ENCODE measurements at places on chromosomes 6 and 20.

GRCh38 chr6:146300521-146300920 is 243.1 kb upstream of the RAB32 start:
- DNase-seq: no peak

GRCh38 chr6:111228094-111228493 is 140.8 kb downstream of the SLC16A10 start:
- peak; percentile 8 for DNase-seq

GRCh38 chr20:54345301-54345724 is 130.1 kb upstream of the DOK5 start:
- DNase-seq: peak; percentile 36

DNA sequence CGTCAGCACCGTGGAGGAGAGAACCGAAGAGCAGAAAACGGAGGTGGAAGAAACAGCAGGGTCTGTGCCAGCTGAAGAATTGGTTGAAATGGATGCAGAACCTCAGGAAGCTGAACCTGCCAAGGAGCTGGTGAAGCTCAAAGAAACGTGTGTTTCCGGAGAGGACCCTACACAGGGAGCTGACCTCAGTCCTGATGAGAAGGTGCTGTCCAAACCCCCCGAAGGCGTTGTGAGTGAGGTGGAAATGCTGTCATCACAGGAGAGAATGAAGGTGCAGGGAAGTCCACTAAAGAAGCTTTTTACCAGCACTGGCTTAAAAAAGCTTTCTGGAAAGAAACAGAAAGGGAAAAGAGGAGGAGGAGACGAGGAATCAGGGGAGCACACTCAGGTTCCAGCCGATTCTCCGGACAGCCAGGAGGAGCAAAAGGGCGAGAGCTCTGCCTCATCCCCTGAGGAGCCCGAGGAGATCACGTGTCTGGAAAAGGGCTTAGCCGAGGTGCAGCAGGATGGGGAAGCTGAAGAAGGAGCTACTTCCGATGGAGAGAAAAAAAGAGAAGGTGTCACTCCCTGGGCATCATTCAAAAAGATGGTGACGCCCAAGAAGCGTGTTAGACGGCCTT is 41.6 kb downstream of the ZBTB2 start:
- DNase-seq: no peak

DNA sequence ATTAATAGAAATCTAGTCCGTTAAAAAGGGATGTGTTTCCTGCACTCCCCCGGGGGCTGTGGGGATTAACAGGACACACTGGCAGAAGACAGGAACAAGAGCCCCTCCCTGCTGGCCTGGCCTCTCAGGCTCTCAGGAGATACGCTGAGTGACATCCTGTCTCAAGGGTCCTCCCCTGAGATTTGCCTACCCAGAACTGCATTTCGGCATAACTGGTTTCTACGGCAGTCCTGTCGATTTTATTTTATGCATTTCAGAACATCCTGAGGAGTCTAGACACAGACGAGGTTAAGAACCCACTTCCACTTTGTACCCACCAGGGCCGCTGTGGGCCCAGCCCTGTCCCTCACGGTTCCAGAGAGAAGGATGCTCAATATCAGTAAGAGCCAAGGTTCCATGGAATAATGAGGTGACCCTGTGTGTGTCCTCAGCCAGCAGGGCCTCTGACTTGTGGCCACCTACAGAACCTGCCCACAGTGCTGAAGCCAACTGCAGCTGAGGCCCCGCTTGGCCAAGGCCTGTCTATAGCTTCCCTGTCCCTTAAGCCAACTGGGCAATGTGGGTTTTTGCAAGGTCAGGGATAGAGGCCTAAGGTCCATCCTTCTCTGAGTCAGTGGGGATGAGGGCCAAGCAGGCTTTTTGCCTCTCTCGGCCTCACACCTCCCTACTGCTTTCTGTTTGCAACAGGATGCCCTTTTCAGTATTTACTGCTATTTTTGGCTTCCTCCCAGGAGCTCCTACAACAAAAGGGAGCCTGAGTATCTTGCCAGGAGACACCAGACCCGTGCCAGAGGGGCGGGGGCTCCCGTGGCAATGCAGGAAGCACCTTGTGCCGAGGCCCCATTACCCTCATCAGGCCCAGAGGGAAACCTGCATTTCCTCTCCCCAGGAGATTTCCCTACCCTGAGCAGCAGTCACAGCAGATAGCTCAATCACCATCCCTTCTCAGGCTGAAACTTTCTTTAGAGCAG is 14.7 kb downstream of the UQCC2 start:
- no peak for DNase-seq

DNA sequence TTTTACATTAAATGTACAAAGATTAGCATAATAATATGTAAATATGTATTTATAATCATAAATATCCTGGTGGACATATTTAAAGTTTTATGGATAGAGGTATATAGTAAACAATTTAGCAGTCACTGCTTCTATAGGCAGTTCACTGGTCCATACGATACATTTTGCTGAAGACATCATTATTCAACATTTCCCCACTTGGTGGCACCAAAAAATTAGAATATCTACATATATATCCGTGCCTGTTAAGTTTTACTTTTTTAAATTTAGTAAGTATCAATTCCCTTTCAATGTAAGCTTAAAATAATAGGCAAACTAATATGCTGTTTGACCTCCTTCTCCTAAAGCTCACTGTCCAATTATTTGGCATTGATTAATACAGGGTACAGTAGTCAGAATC is 64.2 kb downstream of the LMBRD1 start:
- DNase-seq: peak; percentile 36

DNA sequence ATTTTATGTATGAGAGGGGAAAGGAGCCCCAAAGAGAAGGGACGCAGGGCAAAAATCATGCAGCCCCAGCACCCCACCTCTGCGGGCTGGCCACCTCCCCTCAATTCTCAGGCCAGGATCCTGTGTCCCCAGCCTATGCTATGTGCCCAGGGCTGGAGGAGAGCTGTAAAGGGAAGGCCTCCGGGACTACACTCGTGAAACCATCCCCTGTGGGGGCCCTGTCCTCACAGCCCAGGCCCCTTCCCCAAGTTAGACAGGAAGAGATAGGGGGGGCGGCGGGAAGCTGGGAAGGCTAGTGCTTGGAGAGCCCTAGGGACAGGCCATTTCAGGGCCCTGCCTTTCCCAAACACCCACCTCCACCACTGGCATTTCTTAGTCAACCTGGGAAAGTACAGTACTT is 1.4 kb upstream of the COL11A2 start:
- no peak for DNase-seq

DNA sequence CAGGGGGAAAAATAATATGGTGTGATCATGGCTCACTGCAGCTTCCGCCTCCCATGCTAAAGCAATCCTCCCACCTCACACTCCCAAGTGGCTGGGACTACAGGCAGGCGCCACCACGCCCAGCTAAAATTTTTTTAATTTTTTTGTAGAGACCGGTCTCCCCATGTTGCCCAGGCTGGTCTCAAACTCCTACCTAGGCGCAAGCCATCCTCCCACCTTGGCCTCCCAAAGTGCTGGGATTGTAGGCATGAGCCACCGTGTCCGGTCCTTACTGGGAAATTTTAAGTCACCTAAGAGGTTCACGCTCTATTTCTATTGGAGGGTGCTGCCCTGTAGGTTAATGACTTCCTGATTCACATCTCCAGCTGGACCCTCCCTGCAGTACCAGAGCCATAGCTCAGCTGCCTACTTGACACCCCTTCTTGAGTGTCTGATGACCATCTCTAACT is 626 bp upstream of the CDK5RAP1 start:
- DNase-seq: no peak

- DNase-seq: no peak
Measured at GRCh38 chr6:164928057-164928727, 381.2 kb downstream of the C6orf118 start.

DNA sequence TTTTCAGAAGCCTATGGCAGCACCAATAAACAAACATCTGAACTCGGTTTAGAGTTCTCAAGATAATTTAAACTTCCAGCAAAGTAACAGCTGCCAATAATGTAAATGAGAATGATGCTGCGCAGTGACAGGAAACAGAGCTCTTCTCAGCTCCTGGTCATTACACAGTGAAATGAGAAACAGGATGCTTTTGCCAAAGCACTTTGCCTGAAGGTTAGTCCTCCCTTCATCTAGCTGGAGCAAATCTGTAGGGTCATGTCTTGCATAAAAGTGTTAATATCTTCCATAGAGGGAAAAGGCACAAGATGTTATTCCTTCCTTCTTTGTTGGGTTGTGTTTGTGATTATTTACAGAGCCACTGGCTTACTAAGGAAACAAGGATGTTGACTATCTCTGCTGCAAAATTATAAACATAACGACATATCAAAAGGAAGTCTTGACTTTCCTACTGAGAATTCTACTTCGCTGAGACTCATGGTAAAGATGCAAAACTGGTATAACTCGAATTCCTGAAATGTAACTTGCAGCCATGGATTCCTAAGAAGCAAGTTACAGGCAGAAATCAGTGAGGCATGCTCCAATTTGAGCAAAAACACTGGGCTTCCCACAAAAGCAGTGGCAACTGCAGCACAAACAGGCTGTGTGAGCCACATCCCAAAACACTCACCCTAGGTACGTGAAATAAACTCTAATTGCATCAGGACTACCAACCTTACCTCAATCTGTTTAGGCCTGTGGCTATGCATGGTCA is 102.5 kb upstream of the BEND6 start:
- no peak for DNase-seq

- no peak for DNase-seq
Measured at GRCh38 chr6:42978487-42978838, 518 bp downstream of the PEX6 start.
